ENCODE measurements at places on chromosomes 2 and 18.

- DNase-seq = no peak
Observed at GRCh38 chr2:200405599-200406298, 99.3 kb downstream of the SPATS2L start.

- no peak for DNase-seq
Observed at GRCh38 chr2:150700666-150701580, 213.5 kb upstream of the RND3 start.

DNA sequence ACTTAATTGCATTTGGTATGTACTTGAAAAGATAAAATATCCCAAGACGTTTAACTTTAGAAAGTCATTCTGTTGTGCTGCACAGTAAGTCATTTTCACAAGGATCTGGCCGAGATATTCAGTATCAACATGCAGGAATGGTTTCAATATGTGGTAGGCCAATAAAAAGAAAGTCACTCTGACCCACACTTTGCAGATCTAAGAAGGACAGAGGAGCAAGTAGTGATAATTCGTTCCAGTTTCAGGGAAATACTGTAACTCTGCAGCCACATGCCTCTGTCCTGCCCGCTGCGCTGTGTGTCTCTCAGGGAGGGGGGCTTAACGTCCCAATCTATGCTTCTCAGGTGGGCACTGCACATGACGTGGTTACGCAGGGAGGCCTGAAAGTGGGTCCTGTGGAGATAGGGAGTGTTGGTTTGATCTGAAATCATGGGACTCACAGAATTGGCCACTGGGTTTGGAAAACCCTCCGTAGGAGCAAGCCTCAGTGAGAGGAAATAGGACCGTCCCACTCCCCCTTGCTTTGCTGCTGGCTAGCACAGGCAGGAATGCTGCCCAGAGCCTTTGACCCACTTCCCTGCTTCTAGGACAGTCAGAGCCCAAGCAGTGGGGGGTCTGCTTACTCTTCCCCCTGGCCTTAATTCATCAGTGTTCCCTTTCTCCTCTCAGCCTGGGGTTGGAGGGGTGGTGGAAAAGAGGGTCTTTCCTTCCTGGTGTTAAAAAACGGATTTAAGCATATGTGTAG, 314.7 kb upstream of the SPRED2 start:
- DNase-seq = no peak

DNA sequence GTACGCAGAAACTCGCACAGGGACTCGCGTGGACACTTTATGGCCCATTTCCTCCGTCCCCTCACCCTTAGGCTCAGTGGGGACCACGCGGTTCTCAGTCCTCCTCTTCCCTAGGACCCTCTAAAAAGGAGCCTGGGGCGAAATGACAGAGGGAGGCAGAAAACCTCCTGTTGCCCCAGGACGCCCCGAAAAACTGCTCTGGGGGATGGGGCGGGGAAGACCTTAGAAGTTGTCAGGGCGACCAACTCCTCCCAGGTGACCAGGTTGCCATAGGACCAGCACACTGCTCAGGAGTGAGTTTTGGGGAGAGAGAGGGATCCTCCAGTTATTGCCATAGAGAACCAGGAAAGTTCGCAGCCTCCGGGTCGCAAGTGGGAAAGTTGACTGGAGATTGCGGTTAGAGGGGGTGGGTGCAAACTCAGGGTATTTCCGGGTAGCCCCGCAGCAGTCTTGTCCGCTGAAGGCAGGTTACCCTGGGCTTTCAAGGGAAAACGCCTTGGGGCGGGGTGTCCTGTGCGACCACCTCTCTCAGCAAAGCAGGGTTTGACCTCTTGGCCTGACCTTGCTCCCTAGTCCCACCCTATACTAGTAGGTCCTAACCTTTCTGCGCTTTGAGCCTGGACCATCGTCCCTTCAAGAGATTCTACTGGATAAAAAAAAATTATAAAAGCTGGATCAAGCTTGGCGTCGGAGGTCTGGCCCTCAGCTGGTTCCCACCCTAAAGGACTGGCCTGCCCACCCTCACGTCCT, 7.8 kb upstream of the PAX3 start:
- DNase-seq = no peak

DNA sequence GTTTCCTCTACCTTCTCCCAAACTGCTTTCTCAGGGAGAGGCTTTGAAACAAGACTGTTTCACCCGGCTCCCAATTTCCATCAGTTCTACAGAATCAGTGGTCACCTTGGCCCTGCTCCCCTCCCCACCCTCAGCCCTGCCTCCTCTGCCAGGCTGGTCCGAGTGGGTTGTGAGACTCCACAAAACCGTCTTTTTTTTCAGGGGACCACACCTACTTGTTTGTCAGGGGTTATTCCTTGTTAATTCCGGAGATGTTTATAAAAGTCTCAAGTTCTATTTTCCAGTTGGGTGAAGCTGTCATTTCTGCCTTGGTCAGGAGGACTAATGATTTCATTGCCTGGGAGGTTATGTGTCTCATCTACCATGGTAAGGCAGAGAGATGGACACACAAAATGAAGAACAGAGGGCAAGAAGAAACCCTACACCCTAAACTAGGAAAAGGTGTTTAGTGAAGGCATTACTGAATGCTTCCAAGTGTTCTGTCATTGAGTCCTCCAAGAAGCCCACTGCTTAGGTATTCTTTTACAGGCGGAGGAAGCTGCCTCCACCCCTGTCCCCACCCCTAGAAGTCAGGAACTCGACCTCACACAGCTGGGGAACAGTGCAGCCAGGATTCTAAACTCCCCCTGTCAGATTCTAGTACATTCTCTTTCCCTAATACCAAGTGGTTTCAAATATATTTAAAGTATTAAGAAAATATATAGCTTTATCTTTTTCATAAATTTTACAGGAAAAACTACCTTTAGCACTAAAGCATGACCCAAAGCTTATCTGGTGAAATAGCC, 46.3 kb downstream of the COPS8 start:
- no peak for DNase-seq

DNA sequence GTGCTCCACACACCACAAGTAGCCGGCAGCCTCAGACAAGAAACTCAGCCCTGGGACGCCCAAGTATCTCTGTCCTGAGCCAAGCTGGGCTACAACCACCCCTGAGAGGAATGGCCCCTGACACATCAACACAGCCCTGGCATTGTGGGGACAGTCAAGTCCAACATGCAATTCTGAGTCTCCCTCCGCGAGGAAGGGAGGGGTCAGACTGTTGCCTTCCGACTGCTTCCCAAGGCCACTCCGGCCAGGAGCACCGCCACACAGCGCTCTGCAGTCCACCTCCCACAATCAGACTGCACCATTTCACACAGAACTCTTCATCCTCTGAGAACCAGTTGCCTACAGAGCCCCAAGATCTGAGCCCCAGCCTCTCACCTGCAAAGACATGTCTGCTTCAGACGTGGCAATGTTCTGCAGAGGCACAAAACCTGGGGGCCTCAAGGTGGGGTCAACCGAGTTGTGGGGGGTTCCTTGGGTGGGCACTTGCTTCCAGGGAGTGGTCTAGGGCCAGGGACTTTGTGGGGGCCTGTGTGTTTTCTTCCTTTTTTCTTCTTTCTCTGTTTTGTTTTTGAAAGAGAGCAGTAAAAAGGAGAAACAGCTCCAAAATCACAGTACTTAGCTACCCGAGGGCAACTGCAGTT, 76.7 kb upstream of the SALL3 start:
- no peak for DNase-seq

DNA sequence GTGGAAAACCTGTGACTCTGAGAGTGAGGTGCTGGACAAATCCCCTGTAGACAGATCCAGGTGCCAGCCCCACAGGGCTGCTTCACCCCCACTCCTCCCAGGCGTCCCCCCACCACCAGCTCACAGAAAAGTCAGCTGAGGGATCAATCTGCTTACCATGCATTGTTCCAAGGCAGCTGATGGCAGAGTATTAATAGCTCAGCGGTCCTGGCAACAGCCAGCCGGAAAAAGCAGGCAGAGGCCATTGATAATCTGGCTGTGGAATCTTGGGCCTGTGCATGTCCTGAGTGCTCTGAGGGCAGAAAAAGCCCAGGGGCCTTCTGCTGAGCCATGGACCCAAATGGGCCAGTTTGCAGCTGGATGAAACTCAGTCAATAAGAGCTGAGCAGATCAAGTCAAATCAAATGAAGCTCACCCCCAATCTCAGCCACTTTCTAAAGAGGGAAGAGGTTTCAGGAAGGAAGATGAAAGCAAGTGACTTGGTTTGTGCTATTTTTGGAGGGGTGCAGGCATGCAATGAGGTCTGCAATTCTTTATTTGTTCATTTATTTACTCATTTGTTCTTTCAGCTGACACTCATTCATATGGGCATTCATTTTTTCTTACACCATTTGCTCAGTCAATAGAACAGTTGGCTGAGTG, 63.4 kb downstream of the GYPC start:
- DNase-seq = no peak

GRCh38 chr2:235737840-235738239, 244.0 kb downstream of the AGAP1 start:
- DNase-seq = no peak

GRCh38 chr18:74778191-74778847, 180.6 kb downstream of the ZNF407 start:
- no peak for DNase-seq

GRCh38 chr2:237530472-237531433, 35.6 kb upstream of the PRLH start:
- DNase-seq = no peak

GRCh38 chr2:227430639-227431038, 41.3 kb upstream of the AGFG1 start:
- no peak for DNase-seq

DNA sequence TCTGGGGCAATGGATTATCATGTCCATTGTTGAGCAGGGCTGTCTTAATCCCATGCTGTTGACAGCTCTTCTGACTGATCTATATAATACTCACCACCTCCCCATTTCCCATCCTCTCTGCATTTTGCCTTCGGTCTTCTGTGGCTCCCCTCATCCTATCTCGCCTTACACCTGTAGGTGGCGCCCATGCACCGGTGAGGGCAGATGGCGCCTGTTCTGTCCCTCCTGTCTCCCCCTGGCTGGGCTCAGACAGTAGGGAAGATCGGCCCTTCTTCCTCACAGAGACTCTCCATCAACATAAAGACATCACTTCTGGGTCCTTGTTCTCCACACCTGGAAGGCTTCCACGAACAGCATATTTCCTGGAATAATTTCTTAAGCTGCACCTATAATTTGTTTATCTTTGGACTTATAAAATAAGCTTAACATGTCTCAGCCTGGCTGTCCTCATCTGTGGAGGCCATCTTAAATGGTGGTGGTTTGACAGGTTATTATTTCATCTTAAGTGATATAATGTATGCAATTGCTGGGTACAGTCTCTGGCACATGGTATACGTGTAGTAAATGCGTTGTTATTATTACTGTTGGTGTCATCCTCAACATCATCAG, 10.9 kb upstream of the CDH20 start:
- DNase-seq = peak; percentile 76

DNA sequence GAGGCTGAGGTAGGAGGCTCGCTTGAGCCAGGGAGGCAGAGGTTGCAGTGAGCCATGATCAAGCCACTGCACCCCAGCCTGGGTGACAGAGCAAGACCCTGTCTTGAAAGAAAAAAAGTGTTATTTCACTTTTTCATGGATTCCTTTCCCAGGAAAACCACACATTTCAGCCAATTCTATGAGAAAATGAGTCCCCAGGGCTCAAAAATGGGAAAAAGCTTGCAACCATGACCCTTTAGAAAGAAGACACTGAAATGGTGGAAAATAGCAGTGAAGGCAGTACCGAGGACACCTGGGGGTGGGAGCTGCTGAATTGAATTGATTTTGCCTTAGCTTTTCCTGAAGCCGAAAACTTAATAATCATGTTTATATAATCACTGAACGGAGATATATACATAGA, 284.2 kb upstream of the HDAC4 start:
- DNase-seq = no peak

DNA sequence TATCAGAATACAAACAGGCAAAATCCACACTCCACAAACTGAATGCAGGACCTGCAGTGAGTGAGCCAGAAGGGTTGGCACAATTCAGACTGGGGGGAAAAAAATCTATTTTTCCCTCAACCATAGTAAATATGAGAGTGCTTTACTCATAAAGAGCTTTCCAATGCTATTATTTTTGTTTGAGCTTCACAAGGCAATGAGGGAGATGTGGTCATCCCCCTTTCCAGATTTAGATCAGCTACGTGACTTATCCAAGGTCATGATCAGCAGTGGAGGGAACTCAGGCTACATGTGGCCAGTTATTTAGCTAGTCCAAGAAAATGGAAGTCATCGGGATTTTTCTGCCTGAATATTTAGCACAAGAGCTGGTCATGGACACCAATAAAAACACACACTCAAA, 120.4 kb upstream of the KLF7 start:
- no peak for DNase-seq

- DNase-seq = no peak
Observed at GRCh38 chr2:27177441-27178351, 28.9 kb downstream of the TCF23 start.

DNA sequence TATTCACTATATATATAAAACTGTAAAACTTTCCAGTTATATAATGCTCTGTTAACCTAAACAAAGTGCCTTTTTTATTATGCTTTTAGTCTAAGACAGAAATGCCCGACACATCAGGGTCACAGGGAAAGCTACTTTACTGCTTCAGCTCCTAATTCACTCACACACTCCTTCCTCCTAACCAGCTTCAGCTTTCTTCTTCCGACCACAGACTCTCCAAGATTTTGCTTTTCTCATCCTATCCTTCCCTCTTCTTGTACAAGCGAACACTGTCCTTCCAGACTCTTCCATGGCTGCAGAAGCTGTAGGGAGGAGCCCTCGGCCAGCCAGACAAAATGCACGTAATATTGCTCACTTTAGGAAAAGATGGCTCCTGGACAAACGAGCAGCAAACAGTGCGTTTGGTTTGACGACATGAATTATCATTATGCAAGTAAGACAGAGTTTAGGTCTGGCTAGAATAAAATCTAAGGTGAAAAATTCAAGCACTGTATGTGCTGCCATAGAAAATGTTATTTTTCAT, 47.5 kb upstream of the HNRNPA3 start:
- DNase-seq = peak; percentile 76

GRCh38 chr2:20556756-20557155, 94.1 kb downstream of the HS1BP3 start:
- no peak for DNase-seq

DNA sequence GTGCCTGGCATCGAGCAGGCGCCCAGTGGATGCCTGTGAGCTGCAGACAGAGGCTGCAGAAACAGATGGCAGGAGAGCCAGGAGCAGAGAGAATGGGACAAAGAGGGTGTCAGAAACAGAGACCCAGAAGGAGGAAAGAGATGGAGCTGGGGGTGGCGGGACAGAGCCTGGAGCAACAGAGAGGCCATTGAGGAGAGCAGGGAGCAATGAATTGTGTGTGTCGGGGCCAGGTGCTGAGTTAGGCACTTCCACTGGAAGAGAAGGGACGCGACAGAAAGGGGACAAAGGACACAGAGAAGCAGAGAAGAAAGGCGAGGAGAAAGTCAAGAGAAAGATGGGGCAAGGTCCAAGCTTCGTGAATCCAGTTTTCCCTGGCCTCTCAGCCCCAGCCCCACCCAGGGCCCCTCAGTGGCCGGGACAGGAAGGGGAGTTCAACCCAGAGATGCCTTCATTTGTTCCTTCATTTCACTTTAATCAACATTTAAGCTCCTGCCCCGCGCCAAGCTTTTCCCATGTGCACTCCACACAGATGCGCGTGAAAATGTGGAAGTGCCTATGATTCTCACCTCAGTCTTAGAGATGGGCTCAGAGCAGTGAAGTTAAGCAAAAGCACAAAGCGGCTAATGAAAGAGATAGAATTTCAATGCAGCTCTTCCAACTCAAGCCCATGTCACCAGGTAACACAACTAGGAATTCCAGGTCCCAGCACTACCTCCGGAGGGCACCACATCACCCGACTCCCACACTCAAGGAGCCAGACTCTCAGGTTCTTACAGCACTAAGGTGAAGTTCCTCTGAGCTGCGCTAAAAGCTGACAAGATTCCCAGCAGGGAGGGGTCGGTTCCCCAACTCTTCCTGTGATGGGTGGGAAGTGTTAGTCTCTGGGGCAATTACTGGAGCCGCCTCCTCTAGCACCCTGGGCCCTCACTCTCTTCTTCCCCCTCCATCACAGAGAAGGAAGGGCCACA, 55.1 kb downstream of the TNS1 start:
- peak; percentile 42 for DNase-seq

Data from hippocampal formation (tissue), 2 donors.